ENCODE measurements at places on chromosomes 2 and 18.

- no peak for DNase-seq
These were observed 44.4 kb downstream of the ALPK2 start for GRCh38 chr18:58584200-58585127.

DNA sequence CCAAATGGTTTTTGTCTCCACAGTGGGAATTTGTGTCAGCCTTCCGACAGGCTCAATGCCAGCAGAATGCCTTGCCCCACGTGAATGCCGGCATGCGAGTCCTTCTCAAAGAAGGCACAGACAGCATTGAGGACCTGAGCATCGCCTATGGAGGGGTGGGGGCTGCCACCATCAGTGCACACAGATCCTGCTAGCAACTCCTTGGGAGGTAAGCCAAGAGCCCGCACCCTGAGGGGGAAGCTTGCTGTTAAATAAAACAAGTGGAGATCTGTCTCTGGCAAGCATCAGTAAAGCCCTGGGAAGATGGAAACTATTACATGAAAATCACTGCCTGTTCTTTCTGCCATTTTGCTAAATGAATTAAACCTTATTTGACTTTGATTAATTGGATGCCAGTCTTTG is 67.5 kb upstream of the BZW1 start:
- no peak for DNase-seq

DNA sequence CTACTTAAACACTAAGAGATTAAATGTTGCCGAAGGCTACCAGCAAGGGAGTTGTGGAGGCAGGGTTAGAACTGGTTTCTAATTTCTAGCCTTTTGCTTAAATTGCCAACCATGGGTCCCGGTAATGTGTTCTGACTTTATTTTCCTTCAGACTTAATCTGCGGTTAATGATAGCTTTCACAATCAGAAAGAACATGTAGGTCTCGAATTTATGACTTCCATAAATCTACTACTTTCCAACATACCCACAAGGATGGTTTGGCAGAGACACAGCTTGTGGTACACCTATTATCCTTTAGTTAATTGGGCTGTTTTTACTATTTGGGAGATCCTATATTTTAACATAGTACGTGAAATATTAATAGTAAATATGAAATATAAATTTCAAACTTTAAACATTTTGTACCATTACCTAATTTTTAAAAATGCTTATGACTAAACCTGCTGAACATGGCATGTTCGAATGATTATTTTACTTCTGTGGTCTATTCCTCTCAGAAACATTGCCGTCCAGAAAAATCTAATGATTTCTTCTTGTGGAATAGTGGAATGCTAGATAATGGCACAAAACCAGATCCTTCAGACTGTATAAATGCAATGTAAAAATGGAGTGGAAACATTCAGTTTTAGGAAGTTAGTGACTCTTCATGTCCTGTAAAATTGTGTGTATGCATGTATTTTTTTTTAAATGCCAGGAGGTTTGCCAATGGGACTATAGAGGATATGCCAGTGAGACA is 41.3 kb downstream of the PARD3B start:
- no peak for DNase-seq

DNA sequence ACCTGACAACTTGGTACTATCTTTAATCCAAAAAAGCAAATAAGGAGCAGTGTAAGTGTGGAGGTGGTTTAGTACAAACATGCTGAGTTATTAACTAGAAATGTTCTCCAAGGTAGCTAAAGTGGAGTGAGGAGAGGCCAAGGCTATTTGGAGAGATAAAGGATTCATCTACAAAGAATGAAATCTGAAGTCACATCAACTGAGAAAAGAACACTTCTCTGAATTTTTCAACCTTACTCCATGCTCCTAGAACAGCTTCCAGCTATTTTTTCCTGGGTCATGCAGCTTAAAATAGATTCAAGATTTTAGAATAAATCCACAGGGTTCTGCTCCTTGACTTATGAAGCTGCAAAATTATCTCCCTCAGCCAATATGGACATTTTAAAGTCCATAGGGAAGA is 18.7 kb downstream of the IMMT start:
- DNase-seq = no peak

GRCh38 chr18:2853926-2854664 is 7.3 kb downstream of the EMILIN2 start:
- DNase-seq = no peak
